CD4-positive, alpha-beta T cell treated with Interleukin-12 subunit alpha and Interleukin-12 subunit beta, for 1 hour (primary cell): ENCODE measurements at places on chromosomes 5 and 9.

GRCh38 chr5:96439477-96440184, 6.6 kb upstream of the PCSK1 start:
- DNase-seq, result no peak

- DNase-seq, result no peak
Measured at GRCh38 chr9:35798658-35799374, 7.4 kb downstream of the NPR2 start.

- no peak for DNase-seq
Measured at GRCh38 chr5:162837155-162837554, 600.2 kb upstream of the CCNG1 start.

DNA sequence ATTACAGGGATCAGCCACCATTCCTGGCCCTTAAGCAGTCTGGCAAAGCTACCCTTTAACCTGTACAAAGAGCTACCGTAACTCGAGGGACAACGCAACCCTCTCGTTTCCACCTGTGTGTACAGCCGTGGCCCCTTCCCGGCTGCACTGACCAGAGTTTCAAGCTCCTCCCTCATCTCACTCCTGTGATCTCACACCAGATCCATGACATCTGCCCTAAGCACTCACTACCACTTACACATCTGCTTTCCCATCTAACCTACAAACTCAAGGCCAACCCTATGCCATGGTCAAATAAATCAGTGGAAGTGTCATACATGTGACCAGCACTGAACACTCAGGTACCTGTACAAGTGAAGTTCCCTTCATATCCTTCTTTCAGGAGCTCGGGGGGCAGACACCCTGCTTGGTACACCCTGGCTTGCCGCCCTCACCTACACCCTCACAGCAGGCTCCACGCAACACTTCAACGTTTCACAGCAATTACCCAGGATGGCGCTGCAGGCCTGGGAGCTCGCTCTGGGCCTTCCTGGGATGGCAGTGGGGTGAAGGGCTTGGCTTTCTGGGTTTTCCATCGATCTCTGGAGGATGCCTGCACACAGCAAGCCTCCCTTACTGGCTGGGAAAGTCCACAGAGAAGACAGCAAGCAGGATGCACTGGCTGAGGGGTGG, 61.7 kb downstream of the PRRT1B start:
- DNase-seq, result no peak

GRCh38 chr9:99807956-99808355, 13.7 kb upstream of the NR4A3 start:
- DNase-seq, result no peak

DNA sequence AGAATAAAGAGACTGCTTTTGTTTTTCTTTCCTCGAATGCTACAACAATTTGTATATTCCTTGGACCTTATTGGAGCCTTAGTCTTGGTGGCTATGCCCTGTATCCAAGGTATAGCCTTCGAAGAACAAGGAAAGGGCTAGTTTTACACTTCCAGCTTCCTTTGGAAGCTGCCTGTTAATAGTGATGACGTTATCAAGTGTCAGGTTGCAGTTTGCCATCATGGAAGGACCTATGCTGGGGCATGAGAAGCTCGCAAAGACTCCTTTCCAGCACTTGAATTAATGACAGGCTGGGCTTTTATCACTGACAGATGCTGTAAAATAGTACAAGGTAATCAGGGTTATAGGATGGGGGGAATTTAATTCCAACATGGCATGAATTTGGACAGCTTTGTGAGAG, 157.9 kb downstream of the KDM4C start:
- no peak for DNase-seq

DNA sequence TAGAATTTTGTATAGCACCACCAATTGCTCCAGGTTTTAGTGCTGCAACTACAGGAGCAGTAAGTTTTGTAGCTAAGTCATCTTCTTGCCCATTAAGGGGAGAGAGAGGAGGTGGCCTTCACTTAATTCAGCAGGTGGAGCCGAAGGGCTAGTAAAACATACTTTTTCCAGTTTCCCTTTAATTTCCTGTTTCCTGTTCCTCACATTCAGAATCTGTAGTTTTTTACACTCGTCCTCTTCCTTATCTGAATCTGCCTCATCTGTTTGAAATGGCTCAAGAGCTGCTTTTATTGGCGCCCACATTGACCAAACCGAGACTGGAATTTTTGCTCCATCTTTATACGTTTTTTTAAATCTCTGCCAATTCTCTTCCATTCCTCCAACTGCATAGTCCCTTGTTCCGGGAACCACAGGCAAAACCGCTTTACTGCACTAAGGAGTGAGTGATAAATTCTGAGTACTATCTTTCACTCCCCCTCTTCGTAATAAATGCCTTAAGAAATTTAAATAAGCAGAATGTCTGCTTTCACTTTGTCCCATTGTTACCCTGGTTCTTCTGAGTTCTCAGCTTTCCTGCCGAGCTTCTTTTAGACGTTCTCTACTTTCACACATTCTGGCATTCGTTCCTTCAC, 133.9 kb downstream of the DROSHA start:
- DNase-seq, result no peak

GRCh38 chr5:96753848-96754247, 53.9 kb downstream of the ERAP1 start:
- DNase-seq, result no peak

DNA sequence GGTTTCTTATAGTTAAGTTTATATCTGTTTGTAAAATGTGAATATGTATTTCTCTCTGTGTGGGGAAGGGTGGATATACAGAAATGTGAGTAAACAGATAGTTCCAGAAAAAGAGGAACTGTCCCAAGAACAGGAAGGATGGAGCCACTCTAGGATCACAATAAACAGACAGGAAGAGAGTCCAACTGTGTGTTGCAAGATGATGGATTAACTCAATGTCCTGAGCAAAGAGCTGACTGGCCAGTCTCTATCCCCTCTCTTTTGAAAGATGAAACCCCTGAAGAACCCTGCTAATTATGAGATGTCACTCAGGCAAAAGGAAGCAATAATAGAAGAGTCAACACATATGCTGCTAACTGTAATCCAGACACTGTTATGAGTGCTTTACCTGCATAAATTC, 202.7 kb downstream of the SEMA6A start:
- DNase-seq, result no peak

DNA sequence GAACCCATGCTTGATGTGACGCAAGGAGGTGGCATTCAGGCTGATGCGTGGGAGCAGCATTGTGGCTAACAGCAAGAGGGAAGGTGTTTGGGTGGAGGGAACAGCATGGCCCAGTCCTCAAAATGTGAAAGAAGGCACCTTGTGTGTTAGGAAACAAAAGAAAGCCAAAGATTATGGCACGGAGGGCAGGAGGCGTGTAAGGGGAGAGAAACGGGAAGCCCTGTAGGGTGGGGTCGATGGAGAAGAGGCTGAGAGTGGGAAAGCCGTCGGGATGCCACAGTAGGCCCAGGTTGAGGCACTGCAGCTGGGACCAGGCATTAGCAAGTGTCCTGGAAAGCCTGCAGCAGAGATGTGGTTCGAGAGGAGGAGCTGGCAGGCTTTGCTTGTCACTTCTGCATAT, 241.1 kb downstream of the GADD45G start:
- no peak for DNase-seq

DNA sequence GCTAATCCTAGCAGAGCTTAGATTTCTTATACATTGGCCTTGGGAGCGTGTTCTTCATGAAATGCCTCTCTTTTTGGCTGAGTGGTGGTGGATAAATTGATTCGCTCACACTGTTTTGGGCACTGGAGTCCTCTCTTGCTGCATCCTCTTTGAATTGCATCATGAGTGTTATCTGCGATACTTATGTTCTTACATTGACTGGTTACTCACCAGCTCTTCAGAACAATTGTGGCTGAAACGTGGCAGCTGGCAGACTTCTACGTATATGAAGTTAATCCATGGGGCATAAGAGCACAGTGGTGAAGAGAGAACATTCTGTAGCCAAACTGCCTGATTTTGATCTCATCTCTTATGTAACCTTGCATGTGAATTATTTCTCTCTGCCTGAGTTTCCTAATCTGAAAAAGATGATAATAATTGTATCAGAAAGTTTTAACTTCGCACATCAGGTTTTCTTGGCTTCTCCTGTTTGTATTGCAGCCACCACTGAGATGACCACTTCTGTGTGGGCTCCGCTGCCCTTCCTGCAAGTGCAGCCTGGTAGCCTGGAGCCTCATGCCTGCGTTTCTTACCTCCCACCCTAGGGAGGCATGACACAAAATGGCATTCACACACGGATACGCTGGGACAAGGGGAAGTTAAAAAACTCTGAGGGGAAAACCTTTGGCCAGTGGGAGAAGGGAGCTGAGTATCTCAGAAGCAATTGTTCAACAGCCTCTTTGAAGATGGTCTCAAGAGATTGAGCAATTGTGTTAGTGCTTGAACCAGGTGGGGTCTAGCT, 295.2 kb downstream of the ARHGAP26 start:
- no peak for DNase-seq

GRCh38 chr9:135253305-135254004, 166.0 kb downstream of the OLFM1 start:
- DNase-seq, result no peak

- no peak for DNase-seq
Measured at GRCh38 chr5:54965806-54966205, 19.6 kb downstream of the ESM1 start.

DNA sequence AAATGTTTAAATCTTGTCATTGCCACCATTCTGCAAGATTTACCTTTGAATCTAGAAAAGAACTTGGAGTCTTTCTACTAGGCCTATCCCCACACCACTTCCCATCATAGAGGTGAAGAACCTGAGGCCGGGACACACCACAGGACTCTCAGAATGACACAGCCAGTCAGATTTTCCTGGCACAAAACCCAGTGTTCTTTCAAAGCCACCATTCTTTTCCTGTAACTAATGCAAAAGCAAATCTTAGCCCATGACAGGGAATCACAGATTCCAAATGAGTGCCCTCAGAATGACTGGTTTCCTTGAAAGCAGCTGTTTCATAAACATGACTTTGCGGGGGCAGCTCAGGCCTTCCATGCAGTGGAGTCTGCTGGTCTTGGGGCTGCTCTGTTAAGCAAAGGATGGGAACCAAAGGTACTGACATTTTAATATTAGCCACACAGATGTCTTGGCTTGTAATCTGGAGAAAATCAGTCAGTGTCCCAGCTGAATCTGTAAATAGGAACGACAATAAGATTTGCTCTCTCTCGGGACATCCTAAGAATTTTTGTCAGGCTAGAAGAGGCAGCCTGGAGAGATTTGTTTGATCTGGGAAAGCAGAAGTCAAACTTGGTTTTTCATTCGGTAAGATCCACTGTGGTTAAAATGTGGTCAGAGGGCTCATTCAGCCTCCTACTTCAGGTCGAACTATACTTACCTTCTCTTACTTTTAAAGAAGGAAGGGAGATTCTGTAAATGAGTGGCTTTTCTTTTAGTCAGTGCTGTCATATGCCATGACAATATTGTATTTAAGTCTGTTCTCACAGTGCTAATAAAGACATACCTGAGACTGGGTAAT, 115.1 kb downstream of the PALM2AKAP2 start:
- DNase-seq, result no peak

- no peak for DNase-seq
Measured at GRCh38 chr9:18629136-18629535, 155.2 kb downstream of the ADAMTSL1 start.

DNA sequence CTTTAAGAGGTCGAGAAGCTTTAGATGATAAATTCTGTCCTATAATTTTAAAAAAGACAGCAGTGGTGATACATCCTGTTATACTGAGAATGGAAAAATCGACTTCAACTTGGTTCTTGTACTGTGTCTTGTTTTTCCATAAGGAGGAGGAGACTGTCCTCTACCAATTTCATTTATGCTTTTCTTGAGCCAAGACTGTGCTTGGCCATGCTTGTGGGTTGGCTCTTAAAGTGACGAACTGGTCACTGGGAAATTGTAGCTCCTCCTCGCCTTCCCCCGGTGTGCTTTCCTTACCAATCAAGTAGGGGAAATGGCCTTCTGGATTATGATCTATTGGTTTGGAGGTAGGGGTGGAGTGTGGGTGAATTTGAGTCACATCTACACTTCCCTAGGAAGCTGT, 67.1 kb upstream of the HSPB3 start:
- DNase-seq, result no peak

- peak; percentile 20 for DNase-seq
Measured at GRCh38 chr5:126446498-126447224, 23.5 kb downstream of the GRAMD2B start.

DNA sequence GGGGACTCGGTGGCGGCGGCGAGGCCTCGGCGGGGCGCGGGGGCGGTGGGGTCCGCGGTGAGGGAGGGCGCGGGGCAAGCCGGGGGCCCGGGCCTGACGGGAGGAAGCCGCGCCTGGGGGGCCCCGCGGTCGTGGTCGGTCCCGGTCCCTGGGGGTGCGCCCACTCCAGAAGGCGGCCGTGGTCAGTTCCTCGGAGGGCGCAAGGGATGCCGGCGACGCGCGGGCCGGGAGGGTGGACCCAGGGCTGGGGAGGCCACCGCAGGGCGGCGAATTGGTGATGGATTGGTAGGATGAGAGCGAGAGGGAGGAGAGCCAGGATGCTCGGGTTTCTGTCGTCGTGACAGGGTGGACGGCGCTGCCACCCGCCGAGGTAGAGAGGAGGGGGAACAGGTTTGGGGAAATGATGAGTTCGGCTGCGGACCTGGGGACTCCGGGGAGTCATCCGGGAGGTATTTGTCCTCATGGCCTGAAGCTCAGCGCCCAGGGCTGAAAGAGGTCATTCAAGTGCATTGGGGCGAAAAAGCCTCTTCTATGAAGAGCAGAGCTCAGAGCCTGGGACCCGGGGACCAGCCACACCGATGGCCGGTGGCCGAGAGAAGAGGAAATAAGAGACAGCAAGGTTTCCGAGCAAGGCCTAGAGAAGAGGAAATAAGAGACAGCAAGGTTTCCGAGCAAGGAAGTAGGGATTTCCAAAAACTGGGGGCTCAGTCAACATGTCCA, 557 bp downstream of the GNG10 start:
- peak; percentile 17 for DNase-seq

GRCh38 chr9:121763561-121764370, 112.3 kb downstream of the DAB2IP start:
- no peak for DNase-seq

DNA sequence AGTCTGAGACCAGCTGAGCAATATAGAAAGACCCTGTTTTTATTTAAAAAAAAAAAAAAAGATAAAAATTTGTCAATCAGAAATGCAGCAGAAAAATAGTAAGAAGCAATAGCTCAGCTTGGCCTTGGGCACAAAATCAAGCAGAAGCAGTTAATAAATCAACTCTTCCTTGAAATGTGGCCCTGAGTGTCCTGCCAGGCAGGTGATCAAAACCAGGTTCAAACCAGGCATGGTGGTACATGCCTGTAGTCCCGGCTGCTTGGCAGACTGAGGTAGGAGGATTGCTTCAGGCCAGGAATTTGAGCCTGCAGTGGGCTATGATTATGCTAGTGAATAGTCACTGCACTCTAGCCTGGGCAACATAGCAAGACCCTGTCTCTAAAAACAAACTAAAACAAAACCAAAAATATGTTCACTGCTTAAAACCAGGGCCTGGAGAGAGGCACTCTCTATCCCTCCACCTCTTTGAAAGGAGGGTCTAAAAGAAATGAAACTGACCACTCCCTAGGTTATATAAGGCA, 27.9 kb upstream of the KLF9 start:
- no peak for DNase-seq
